ENCODE measurements at places on chromosomes 5 and 9.

- DNase-seq: no peak
Observed at GRCh38 chr9:10339152-10339551, 273.6 kb downstream of the PTPRD start.

DNA sequence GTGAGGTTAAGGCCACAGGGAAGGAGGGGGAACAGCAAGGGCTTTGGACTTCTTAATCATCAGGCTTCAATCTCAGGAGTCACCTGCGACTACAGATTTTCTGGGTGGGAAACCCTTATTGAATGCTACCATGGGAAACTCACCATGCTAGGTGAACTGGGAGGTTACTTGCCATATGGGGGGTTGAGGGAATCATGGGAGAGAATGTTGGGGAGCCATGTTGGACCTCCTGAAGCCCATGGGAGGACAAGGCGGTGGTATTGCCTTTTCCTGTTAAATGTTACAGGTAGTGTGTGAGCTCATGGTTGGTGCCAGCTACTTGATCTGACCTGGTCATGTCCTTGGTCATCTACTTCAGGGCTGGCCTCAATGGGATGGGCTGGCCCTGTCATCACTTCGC, 31.4 kb downstream of the NEUROG1 start:
- DNase-seq: no peak

DNA sequence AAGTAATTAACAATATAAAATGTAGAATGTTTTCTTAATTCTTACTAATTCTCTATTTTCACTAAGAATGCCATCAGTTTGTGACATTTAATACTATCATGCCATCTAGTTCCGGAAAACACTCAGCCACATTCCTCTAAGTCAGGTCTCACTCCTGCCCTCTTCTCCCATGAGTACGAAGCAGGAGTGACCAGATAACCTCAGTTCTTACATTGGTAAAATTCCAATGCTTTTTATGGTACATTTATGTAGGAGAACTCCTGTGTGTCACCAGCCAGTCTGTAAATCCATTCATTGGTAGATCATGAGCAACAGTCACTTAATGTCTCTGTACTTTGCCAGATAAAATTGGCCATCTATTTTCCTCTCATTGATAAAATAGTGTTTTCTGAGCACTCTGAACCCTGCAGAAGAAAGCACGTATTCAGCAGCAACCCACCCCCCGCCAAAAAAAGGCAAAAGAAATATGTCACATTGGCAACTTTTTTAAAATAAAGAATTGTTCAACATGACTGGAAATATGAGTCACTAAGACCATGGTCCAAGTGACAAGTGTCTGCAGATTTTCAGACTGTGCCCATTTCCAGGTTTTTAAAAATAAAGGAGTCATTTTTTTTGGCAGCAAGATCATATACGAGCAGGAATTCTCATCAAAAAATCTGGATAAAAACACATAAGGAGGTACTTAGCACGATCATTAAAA, 11.8 kb downstream of the GLIS3 start:
- DNase-seq: no peak

GRCh38 chr9:12748016-12748415, 26.8 kb upstream of the LURAP1L start:
- DNase-seq: no peak

GRCh38 chr9:85553475-85553874, 188.3 kb downstream of the AGTPBP1 start:
- DNase-seq: no peak
